ENCODE measurements at places on chromosomes 5 and 9.

GRCh38 chr5:99061711-99062110 is 132.9 kb upstream of the CHD1 start:
- no peak for DNase-seq

DNA sequence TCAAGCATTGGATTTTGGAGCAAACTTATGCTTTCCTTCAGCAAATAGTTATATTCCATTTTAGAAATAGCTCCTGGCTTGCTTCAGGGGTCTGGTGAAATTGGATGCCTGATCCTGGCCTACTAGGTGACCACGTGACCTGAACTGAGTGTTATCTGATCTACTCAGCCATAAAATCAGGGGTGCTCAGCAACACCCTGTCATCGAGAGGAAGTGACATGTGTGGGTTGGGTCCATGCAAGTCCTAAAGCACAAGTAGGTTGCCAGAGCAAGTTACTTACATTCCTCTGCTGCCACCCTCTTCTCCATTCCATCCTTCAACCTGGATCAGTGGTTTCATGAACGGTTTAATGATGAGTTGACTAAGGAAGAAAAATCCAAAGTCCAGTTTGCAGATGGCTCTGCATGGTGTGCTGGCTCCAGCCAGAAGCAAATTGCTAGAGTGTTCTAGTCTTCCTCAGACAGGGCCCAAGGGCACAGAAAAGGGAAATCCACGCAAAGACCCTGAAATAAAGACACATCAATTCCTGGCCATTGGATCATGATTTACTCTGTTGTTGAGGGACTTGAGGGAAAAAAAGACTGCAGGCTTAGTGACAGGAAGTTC is 2.8 kb upstream of the FAM193B start:
- no peak for DNase-seq

- DNase-seq: peak; percentile 25
These were observed 129.8 kb upstream of the IFNE start for GRCh38 chr9:21611891-21612290.

GRCh38 chr9:63859475-63860215 is 1425.4 kb downstream of the FOXD4L5 start:
- peak; percentile 74 for DNase-seq

DNA sequence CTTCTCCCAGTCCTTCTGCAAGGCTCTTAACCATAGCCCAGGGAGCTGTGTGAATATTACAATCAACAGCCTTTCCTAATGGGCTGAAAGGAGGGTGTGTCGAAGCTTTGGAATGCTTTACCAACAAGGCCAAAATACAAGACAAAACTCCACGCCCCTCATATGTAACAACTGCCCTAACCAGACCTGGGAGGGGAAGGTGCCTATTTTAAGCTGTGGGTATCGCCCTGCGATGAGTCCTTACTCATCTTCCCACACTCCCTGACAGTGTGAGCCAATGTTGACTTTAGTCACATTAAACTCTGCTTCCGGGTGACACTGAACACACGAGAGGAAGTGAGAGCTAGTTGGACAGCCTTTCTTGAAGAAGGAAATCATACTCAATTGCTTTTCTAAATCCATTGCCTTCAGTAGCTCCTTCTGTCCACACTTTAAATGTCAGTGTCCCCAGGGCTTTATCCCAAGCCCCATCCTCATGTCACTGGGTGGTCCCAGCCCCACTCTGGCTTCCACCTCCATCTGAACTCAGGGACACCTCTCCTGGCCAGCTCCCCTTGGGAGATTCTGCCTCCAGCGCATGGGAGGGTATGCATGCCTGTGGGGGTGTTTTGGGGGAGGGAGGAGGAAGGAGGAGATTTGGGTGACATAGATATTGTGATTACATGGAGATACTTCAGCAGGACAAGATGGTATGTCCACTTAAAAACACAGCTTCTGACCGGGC is 6.5 kb upstream of the TBC1D9B start:
- DNase-seq: no peak

- DNase-seq: no peak
These were observed 84.6 kb downstream of the NDUFAF2 start for GRCh38 chr5:61029456-61030162.

DNA sequence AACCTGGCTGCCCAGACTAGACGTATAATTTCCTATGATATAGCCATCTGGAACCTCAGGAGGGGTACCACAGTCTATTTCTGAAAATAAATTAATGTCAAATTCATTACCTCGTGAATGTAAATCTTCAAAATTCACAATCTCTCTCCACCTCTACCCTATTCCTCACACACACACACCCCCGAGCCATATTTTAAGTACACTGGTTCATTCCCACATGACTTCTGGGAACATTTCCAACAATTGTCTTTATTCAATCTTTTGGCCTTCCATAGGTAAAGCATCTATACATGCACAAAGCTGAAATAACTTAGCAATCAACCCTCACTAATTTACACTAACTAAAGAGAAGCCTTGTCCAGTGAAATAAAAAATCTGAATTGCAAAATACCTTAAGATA is 32.7 kb downstream of the SUSD1 start:
- DNase-seq: no peak

Data from stimulated activated naive CD8-positive, alpha-beta T cell treated with anti-CD3 and anti-CD28 coated beads, Interleukin-15, amount 100 ng/mL, for 72 hours (primary cell).